GM10248 (cell line): ENCODE measurements at places on chromosomes 5 and 9.

DNA sequence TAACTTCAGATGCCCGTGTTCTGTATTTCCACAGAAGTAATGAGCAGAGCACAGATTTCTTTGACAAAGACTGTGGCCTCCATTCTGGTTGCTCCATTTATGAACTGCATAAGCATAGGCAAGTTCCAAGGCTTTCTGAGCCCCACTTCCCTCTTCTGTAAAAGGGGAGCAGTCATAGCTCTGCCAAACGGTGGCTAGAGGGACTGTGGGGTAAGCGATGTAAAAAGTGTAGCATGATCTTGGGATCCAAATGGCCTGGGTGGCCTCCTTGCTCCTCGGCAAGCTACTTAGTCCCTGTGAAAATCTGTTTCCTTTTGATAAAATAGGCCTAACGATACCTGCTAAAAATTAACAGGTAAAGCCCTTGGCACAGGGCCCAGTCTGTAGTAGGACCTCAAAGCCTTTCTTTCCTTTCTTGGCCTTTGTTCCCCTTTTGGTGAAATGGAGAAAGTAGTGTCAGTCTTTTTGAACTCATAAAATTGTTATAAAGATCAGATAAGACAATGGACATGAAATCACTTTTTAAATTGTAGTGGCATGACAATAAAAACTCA, 646.6 kb downstream of the ACTL7B start:
- no peak for DNase-seq

GRCh38 chr5:174723979-174724483, 351 bp upstream of the MSX2 start:
- no peak for DNase-seq

- DNase-seq, result no peak
Measured at GRCh38 chr5:146188358-146188757, 5.9 kb upstream of the LARS1 start.

GRCh38 chr5:102226321-102226720, 69.8 kb downstream of the SLCO4C1 start:
- no peak for DNase-seq

GRCh38 chr9:93295031-93295430, 111.1 kb downstream of the WNK2 start:
- no peak for DNase-seq

GRCh38 chr5:38555354-38556087, 925 bp downstream of the LIFR start:
- peak; percentile 8 for DNase-seq

- no peak for DNase-seq
Measured at GRCh38 chr9:4228606-4229005, 71.3 kb downstream of the GLIS3 start.

GRCh38 chr9:36191290-36191645, 547 bp downstream of the CLTA start:
- no peak for DNase-seq

DNA sequence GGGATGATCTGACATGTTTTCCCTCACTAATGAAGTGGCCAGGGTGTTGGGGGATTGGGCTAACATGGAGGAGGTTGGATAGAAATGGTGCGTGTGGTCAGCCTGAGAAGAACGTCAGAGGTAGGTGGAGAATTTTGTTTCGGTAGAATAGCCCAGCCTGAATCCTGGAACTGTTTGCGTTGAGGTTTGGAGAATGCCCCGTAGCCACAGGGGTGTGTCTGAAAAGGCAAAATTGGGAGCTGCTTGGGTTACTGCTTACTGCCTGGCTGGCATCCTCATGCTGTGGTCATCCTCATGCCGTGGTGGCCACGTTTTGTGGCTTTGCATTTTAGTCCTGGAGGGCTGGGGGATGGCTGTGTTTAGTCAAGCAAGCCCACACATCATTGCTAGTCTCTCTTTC, 236.9 kb downstream of the GOLPH3 start:
- DNase-seq, result no peak

DNA sequence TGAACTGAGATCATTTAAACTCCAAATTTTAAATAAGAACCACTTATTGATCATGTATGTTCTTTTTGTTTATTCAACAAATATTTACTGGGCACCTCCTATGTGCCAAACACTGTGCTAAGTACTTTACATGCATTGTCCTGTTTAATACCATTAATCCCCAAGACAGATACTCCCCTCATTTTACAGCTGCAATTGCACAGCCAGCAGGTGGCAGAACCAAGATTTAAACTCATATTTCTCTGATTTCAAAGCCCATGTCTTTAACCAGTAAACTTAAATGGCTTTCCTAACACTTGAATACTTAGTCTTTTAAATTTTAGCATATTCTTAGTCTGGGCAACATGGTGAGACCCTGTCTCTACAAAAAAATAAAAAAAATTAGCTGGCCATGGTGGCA, 43.4 kb upstream of the KIAA1958 start:
- DNase-seq, result no peak

DNA sequence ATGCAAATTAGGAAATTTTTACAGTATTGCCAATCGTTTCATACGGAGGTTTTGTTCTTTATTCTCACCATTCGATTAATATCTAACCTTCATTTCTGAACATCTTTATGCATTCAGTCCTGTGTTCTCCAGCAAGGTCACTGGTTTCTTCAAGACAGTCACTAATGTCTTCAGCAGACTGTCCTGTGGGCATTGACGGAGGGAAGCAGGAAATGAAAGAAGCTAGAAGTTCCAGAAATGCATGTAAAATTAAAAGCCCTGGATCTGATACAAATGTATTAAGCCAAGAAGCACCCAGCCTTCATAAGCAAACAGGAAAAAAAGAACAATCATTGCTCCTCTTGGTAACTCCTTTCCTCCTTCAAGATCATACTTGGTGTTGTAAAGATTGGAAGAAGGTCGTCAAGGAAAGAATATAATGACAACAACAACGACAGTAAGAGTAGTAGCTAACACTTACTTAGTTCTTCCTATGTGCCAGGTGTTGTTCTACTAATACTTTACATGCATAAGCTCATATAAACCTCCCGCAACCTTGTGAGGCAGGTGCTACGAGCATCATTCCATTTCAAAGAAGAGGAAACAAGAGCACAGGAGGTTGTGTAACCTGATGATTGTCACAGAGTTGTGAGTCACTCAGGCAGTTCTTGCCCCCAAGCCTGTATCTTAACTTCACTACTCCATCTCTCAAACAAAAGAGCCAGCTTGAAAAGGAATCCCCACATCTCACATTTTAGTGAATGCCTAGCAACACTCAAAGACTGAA, 59.9 kb upstream of the CER1 start:
- DNase-seq, result no peak

DNA sequence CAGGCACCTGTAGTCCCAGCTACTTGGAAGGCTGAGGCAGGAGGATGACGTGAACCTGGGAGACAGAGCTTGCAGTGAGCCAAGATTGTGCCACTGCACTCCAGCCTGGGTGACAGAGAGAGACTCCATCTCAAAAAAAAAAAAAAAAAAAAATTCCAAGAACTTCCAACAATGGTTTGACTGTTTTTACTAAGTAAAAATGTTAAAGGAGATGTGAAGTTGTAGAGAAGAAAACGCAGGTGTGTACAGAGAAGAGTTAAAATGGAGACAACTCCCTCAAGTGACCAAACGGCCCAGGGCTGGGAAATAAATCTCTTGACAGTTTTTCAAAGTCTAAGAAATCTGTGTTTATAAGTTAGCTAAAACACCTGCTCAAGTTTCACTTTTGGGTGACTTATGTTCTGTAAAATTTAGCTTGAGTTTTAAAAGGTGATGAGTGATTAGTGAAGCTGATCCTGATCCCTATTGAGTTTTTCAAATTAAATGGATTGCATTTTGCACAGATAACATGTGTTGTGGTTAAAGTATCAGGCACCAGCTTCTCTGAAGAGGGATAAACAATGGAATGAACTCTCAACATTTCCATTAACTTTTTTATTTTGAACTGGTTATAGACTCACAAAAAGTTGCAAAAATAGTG, 255.2 kb upstream of the CD180 start:
- no peak for DNase-seq

DNA sequence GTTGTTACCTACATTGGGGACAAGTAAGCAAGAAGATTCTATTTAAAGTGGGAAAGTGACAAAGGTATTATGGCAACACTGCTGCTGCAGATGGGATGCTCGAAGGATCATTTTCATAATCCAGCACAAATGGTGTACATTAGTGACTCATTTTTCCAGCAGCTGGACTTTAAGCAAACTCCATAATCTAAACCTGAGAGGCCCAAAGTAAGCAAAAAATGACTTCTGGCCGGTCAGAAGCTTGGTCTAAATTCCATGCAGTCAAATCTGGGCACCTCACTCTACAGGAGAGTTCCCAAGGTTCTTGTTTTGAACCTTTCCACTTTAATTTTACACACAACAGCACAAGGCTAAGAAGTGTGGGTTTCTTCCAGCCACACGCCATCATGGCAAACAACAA, 43.6 kb upstream of the TRAF1 start:
- no peak for DNase-seq

- no peak for DNase-seq
Measured at GRCh38 chr5:132103969-132104391, 30.4 kb downstream of the CSF2 start.

DNA sequence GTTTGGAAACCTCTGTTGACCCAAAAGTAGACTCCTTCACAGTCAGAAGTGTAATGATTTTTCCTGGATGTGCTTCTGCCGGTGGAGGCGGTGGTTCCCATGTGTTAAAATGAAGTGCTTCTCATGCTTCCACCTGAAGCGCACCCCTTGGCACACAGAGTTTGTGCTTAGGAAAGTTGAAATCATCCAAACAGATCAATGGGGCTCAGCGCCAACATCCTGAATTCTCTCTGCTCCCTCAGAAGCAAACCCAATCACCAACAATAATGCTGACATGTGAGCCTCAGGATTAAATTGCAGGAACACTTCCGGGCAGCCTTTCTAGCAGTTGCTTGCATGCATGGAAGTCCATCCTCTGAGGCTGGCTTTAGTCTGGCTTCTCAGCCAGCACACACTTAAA, 71.0 kb downstream of the MED10 start:
- DNase-seq, result no peak

DNA sequence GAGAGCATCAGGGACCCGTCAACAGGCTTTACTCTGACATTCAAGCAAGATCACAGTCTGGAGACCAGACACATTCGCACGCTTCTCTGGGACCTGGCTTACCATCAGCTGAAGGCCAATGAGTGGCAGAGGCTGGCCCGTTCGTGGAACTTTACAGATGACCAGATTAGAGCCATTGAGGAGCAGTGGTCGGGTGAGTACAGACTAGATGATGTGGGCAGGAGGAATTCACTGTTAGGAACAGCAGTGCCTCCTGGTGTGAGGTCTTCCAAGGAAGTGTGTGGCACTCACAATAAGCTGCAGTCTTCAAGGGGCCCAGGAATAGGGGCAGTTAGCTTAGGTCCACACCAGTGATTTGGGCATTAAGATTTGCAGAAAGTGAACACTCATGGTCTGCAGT, 50.4 kb downstream of the POC5 start:
- no peak for DNase-seq

- DNase-seq, result no peak
Measured at GRCh38 chr9:81851340-81851739, 76.9 kb upstream of the SPATA31D4 start.

GRCh38 chr5:54383941-54384340, 71.6 kb upstream of the HSPB3 start:
- DNase-seq, result no peak

GRCh38 chr5:14138608-14139540, 4.3 kb upstream of the TRIO start:
- no peak for DNase-seq

GRCh38 chr9:5890641-5891040, at the start of gene MLANA:
TSS of gene MLANA (plus strand) at chr9:5890889. CDS start at chr9:5892475, 1,586 bp downstream.
- no peak for DNase-seq

- DNase-seq, result no peak
Measured at GRCh38 chr5:10731913-10732312, 29.1 kb downstream of the DAP start.

- no peak for DNase-seq
Measured at GRCh38 chr9:7770111-7770510, 29.5 kb downstream of the DMAC1 start.

GRCh38 chr5:94375801-94376200, 242.6 kb downstream of the KIAA0825 start:
- no peak for DNase-seq

GRCh38 chr9:83920469-83920926, 734 bp downstream of the KIF27 start:
- DNase-seq, result peak; percentile 53

GRCh38 chr9:99726758-99727157, 94.9 kb upstream of the NR4A3 start:
- DNase-seq, result no peak

- no peak for DNase-seq
Measured at GRCh38 chr5:158747816-158748432, 351.8 kb downstream of the EBF1 start.

- DNase-seq, result no peak
Measured at GRCh38 chr5:137392261-137392660, 106.9 kb downstream of the SPOCK1 start.

DNA sequence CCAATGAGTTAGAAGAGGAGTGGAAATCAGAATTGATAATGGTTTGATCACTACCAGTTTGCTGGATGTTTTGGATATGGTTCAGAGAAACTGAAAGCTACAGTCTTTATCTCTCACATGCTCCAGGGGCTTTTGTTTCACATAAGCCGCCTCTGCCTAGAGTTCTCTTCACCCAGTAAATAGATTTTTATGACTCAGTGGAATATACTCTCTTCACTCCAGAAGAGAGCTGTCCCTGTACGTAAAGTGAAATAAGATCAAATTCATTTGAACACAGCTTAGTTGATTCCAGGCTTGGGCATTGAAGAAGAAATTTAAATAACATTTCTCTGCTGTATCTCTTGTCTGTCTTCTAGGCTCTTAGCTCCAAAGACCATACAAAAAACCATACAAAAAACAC, 184.9 kb downstream of the TRPM3 start:
- DNase-seq, result no peak

GRCh38 chr5:73205305-73205704, 32.3 kb downstream of the TMEM174 start:
- DNase-seq, result no peak

- peak; percentile 75 for DNase-seq
Measured at GRCh38 chr9:136694163-136694871, 7.1 kb upstream of the AGPAT2 start.

- no peak for DNase-seq
Measured at GRCh38 chr9:109733690-109734089, 46.3 kb upstream of the PALM2AKAP2 start.

GRCh38 chr9:131720330-131720729, 19.5 kb downstream of the RAPGEF1 start:
- DNase-seq, result no peak

DNA sequence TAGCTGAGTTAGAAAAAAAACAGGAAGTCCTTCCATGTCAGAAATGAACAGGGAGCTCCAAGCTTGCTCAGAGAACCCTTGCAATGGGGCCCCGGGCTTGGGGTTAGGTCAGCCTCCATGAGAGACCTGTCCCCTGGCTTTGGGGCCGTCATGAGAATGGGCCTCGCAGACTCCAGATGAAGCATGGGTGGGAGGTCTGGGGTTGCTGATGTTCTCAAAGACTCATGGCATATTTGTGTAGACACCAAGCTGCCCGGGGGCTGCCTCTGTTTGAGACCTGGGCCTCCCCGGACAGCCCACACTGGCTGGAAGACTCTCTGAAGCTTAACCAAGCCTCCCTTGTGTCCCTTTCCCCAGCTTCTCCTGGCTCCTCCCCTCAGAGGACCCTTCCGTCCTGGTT, 186.3 kb downstream of the IRX2 start:
- DNase-seq, result no peak

- DNase-seq, result no peak
Measured at GRCh38 chr9:33265211-33265865, 489 bp downstream of the CHMP5 start.
